Fibroblast of upper back skin (primary cell): ENCODE measurements at places on chromosomes 3 and 15.

DNA sequence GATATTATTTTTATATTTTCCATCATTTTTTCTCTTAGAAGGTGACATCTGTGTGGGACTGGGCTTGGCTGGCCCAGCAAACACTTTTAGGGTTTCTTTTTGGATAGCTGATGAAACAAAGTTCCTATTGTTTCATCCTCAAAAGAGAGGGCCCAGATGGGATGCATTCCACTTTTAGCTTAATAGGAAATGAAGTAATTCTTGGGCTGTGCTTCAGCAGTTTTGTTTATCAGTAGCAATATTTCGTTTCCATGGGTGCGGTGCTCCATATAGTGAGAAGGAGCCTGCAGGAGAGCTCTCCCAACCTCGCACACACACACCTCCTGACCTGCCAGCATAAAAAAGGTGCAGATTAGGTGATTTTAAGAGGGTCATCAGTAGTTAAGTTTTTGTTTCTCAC is 147.5 kb downstream of the AKAP13 start:
- peak; percentile 78 for DNase-seq

DNA sequence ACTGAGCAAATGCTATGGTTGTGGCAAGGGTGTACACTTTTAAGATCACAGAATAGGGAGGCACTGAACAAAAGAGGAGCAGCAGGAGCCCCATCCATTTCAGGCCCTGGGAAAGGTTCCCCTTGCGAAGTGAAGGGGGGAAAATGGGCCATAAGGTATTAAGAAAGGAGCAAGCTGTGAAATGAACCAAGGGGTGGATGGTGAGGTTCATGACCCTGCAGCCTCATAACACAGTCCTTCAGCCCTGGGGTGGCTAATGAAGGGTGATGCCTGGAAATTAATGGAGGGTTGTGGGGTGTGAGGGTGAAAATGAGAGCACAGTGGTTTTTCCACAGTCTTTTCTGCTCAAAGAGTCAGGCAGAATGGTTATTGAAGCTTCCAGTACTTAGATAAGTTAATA is 150.1 kb downstream of the PDZRN3 start:
- no peak for DNase-seq

GRCh38 chr3:21647961-21648360 is 103.0 kb downstream of the ZNF385D start:
- no peak for DNase-seq

DNA sequence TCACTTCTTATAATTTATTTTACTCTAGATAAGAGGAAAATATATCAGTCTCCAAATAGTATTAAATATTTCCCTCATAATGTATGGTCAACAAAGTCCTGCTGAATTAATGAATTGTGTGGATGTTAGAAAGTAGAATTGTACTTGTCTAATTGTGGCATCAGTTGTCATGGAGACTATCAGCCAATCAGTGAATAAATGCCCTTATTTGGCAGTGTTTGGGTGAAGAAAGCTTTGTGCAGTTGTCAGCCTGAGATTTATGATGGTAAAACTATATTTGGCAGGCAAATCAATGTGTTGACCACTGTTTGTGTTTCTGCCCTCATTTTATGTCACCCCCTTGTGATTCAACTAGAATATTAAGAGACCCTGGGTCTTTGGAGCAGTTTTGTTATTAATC is 293.6 kb upstream of the MDFIC2 start:
- DNase-seq = peak; percentile 9

DNA sequence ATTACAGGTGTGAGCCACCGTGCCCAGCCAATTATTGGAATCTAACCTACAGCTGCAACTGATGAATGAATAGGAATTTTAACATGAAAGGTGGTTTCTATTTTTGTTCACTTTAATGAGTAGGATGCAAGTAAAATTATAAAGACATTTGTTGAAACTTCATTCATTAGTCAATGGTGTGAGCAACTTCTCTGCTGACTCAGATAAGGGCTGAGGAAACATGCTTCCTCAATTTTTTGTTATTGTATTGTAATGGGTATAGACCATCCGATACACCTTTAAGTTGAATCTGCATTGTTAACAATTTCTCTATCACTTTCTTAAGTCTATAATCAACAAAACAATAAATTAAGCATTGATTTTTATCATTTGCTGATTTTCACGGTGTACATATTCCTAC is 127.8 kb downstream of the STAG1 start:
- DNase-seq = no peak

- DNase-seq = peak; percentile 43
These were observed 6.1 kb upstream of the SCAANT1 start for GRCh38 chr3:63918321-63918720.

- no peak for DNase-seq
These were observed 61.8 kb downstream of the MBNL1 start for GRCh38 chr3:152330559-152330958.

- peak; percentile 23 for DNase-seq
These were observed 558.5 kb downstream of the FOXP1 start for GRCh38 chr3:71025010-71025409.

GRCh38 chr15:70088887-70089691 is 8.6 kb downstream of the TLE3 start:
- DNase-seq = peak; percentile 70

GRCh38 chr3:13019243-13020095 is 53.8 kb downstream of the IQSEC1 start:
- DNase-seq = peak; percentile 85

DNA sequence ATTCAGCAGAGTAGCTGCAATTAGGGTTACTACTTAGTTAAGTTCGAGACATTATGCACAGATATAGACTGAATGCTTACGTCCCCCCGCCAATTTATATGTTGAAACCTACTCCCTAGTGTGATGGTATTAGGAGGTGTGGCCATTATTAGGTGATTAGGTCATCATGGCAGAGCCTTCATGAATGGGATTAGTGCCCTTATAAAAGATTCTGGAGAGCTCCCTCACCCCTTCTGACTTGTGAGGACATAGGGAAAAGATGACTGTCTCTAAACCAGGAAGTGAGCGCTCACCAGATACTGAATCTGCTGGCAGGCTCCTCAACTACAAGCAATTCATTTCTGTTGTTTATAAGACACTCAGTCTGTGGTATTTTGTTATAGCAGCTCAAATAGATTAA is 25.6 kb upstream of the TEX9 start:
- no peak for DNase-seq
